NCI-H187 (cell line): ENCODE measurements at places on chromosomes 5 and 9.

DNA sequence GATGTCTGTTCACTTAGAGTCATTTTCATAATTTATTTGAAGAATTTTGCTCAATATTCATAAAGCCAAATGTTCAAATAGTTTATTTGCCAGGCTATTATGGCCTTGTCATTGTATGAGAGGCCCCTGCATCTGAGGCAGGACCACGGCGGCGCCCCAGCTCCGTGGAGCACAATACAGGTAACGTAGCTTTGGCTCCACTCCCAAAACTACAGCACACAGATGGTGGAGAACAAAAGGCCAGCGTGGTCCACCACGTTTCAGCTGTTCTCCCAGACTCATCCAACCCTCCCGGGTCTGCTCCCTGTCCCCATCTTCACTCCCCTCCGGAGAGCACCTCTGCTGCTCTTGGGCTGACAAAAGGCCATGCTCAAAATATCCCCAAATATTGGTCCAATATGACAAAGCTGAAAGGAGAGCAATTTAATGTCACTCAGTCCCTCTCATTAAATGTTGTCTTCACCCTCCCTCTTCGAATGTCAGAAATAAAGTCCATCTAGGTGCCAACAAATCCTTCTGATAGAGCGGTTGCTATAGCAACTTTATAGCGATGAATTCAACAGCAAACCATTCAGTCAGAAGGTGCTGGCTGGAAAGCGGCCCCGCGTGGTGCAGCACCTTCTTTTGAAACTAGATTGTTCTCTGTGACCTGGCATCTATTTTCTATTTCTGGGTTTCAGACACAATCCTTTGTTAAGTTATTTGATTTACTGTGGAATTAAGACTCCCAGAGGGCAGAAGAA, 504.3 kb downstream of the ARHGEF28 start:
- no peak for DNase-seq

DNA sequence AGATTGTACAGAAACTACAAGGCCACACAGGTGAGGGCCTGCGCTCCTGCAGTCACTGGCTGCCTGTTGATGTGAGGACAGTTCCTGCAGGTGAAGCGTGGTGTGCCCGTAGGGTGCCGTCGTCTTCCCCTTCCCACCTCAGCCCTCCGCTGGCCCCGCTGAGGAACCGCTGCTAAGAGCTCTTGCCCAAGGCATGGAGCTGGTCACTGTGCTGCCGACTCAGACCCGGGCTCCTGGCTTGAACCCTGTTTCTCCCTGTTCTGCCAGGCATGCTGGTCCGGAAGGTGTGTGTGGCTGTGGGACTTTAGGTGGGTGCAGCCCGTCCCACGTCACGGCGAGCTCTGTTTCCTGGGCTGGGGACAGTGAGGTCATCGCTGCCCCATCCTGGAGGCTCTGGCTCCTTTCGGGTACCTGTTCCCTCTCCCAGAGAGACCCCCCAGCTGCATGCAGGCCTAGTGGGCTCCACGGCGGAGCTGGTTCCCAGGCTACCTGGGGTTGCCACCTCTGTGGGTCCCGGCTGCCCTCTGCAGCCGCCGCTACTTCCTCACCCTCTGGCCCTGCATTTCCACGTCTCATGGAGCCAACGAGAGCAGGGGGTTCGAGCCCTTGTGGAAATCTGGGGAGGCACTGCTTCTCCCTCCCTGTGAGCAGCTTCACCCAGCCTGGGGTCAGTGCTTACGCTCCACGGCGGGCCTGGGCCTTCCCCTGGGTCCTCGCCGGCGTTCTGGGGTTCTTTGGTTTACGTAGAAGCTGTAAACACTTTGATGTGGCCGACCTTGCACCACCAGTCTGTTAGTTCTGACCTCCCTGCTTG, 7.6 kb downstream of the RNU6ATAC start:
- DNase-seq, result no peak

DNA sequence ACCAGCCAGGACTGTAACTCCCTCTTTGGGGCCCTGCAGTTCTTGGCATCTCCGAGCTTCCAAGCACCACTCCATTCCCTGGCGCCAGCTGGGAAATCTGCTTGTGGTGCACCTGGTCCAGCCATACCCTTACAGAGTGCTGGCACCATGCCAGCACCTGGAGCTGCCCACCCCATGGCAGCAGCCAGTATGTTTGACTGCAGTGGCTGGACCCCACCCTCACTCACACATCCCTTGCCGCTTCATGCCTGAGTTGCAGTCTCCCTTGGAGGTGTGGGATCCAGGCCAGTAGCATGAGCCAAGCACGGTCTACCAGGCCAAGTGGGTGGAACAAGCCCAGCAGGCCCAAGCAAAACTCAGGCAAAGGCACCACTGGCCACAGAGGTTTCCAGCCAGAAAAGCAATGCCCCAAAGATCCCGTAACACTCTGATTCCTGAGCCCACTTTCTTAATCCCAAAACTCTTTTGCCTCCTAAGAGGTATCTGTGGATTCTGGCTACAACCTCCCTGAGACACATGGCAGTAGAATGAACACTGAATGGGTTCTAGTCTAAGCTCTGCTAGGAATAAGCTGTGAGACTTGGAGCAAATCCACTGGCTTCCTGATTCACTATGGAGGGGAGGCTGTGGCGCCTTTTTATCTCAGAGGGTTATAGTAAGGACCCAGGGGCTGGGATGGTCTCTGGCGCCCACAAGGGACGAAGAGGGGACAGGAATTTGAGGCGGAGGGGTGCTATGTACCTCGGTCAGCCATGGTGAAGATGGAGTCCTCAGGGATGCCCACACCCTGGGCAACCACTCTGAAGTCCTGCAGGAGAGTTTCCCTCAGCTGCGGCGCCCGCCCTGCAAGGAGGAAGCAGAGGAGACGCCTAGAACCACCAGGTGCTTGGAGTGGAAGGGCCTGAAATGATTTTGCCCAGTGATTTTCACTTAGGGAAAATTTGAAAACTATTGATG, 5.6 kb downstream of the AMBP start:
- DNase-seq, result no peak

- no peak for DNase-seq
These were observed 36.1 kb upstream of the PPARGC1B start for GRCh38 chr5:149694007-149694406.

- DNase-seq, result no peak
These were observed 100.4 kb downstream of the GLDC start for GRCh38 chr9:6545017-6545691.

GRCh38 chr9:6805532-6805931, 47.8 kb downstream of the KDM4C start:
- no peak for DNase-seq

- DNase-seq, result no peak
These were observed 307.3 kb downstream of the MLLT3 start for GRCh38 chr9:20314981-20315380.

DNA sequence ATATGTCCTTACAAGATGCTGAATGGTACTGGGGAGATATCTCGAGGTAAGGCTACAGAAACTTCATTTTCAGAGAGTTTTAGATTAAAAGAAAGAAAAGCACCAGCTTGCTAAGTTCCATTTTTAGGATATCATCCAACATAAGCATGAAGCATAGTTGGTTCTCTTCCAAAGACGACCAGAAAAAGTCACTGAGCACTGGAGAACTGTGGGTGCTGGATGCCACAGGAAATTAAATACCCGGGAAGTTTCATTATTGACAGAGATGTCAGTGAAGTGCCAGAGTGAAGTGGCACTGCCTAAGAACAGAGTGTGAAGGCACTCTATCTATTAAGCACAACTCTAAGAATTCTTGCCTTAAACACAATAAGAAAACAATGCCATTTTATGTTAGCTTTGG, 76.8 kb downstream of the PIK3R1 start:
- DNase-seq, result no peak

DNA sequence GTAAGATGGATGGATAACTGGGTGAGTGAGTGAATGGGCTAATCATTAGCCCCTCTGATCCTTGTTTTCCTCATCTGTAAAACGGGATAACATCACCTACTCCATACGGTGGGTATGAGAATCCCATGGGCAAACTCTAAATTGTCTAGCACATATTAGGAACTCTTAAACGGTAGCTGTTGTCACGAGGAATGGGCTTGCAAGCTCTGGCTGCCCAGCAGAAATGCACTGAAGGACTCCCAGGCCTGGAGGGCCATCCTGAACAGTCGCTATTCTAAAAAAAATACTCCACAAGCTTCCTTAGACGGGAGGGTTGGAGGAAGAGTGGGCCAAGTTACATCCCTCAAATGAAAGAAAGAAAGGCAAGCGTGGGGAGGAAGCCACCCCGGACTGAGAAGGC, 711 bp upstream of the POU4F3 start:
- no peak for DNase-seq

GRCh38 chr9:103681435-103681834, 412.7 kb upstream of the SMC2 start:
- DNase-seq, result no peak
